SK-N-MC (cell line): ENCODE measurements at places on chromosomes 7 and 10.

DNA sequence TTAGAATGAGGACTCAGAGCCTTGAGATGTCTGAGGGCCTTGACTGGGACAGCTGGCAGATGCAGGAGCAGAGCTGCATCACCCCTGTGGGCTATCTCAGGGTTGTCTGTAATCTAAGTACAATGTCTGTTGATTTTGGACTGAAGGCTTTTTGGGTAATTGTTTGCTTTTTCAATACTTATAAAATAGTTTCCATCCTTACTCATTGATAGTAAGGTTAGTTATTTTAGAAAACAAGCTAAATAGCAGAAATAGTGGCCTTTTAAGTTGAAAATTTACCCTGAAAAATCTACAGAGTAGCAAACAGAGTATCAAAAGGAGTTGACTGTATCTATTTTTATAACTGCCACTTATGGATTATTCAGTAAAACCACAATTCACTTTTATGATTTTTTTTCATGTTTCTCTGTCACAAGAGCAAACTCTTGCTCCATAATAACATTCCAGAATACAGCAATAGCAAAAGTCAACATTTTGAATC is 179.7 kb downstream of the CFTR start:
- DNase-seq: no peak

DNA sequence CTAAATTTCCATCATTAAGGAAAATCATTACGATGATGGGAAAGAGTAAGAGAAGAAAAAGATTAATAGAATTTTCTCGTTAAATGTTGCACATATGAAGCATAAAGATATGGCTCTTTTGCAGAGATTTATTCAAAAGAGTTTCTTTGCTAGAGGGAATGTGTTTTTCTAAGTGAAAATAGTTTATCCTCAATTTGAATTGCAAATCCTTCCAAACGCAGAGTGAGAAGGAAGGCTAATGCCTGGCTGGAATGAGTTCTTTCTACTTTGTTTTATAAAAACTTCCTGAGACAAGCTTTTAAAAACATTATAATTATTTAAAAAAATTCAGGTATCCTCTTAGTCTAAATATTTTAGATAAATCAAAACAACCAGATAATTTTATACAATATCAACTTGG is 14.2 kb downstream of the CYP26A1 start:
- no peak for DNase-seq

- no peak for DNase-seq
These were observed 29.8 kb upstream of the VCL start for GRCh38 chr10:73968098-73968521.

- no peak for DNase-seq
These were observed 61.2 kb upstream of the ABLIM1 start for GRCh38 chr10:114719311-114719710.

- DNase-seq: no peak
These were observed 24.7 kb downstream of the NOD1 start for GRCh38 chr7:30453921-30454320.

- DNase-seq: no peak
These were observed 37.5 kb upstream of the DPYSL4 start for GRCh38 chr10:132149271-132149670.

GRCh38 chr10:113015201-113015600 is 65.2 kb downstream of the TCF7L2 start:
- no peak for DNase-seq

GRCh38 chr10:103784723-103785418 is 70.5 kb downstream of the SH3PXD2A start:
- no peak for DNase-seq
